ENCODE measurements at places on chromosomes 2 and 18.
A peak's percentile ranks its signal among the peaks of the same experiment; 100 is the strongest.

GRCh38 chr2:23452372-23452771, 67.4 kb downstream of the KLHL29 start:
- no peak for DNase-seq

- no peak for DNase-seq
These were observed 61.8 kb downstream of the ACAA2 start for GRCh38 chr18:49751427-49752094.

DNA sequence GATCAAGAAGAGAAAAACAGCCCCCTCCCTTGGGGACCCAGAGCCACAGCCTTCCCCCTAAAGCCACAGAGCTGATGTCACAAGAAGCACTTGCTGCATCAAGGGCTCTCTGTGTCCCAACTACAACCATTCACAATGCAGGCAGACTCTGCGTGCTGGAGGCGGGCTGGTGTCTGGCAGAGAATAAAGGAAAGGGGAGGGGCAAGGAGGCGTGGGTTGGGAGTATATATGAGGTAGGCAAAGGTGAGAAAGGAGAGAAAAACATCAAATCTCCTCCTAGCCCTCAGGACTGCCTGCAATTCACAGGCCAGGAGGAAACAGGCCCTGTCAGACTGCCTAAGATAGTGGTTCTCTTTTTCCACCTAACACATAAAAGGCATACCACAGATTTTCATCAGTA, 48.8 kb upstream of the IHH start:
- no peak for DNase-seq

- no peak for DNase-seq
These were observed 1.6 kb upstream of the RIOK3 start for GRCh38 chr18:23451491-23451890.

GRCh38 chr2:71813807-71814470, 333.7 kb downstream of the CYP26B1 start:
- no peak for DNase-seq

- no peak for DNase-seq
These were observed 642.7 kb downstream of the ARHGAP15 start for GRCh38 chr2:143771939-143772338.

DNA sequence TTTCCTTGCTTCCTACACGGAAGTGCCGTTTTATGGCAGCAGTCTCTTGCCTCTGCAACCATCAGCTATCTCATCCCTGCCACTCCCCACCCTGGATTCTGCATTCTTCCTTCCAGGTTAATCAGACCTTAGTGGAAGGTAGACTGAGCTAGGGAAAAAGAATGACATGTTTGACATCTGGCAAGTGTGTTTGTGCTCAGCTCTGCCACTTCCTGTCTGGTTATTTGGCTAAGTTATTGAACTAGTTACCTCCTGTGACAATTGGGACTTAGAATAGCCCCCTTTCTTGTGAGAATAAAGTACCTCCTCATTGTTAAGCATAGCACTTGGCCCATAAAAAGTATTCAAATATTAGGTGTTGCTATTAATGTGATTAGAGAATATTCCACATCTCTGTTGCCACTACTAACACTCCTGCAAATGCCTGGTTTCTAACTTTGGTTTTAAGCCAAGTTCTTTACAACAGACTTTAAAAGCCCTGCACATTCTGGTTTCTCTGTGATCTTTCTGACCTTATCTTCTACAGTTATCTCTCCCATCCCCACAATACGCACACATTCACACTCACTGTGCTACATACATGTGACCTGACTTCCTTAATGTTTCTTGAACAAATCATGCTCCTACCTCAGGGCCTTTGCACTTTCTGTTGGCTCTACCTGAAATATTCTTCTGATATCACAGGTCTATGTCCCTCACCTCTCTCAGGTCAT, 10.8 kb upstream of the MAPRE2 start:
- no peak for DNase-seq

DNA sequence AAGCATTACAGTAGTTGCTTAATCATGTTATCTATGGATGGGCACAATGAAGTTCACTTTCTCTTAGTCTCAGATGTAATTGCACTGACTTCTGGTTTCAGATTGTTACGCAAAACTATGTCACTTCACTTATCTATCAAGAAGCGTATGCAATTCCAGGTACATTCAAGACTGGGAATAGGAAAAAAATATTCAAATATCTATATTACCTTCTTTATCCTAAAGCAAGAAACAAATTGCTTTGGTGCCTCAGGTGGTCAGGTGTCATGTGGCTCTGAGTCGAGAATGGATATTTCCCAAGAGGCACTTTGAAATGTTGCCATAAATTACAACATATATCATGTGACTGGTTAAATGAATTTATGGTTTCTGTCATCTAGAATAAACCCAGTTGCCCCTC, 318.6 kb downstream of the SS18 start:
- DNase-seq = no peak

- DNase-seq = no peak
These were observed 156.7 kb downstream of the GALNT3 start for GRCh38 chr2:165637396-165637795.

DNA sequence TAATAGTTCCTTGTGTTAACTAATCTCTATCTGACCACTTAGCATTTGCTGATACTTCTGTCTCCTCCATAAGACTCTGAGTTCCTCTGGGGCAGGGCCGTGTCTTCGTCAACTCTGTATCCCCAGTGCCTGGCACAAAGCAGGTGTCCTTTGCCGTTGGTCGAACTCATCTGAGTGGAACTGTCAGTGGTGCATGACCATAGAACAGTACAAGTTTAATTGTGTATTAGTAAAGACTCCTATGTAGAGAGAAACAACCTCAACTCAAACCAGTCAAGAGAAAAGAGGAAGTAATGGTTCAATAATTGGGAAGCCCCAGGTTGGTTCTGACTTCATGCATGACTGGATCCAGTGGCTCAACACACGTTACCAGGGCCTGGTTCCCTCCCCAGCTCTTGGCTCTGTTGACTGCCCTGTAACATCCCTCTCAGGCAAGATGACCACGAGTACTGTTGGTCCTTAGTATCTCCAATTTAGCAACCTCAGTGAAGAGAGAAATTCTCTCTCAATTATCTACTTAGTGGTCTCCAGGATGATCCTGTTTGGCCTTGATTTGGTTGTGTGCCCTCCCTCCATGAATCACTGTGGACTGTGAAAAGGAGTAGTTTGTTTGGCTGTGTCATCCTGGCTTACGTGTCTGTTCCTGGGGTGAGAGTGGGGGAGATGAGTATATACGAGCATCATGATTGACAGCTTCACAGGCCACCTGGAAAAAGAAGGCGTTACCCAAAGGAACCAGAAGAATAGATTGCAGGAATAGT, 58.5 kb upstream of the MSH6 start:
- no peak for DNase-seq

DNA sequence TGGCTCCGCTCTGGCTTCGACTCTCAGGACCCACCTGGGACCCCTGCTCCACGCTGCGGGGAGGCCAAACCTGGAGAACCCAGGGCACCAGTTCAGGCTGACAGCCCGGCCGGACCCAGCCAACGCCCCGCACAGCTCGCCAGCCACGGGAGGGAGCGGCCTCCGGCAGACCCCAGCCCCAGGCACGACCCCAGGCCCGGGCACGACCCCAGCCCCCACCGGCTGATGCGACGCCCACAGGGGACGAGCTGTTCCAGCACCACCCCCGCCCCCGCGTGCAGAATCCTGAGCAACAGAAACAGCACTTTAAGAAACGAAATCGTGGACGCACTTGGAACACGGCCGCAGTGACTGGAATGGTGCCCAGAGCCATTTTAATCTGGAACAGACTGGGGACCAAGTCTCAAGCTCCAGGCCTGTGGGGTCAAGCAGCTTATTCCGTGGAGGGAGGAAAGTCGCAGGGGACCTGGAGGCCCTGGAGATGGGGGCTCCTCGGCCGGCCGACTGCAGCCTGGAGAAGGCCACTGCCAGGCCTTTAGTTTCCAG, 74.2 kb downstream of the MBP start:
- DNase-seq = no peak

DNA sequence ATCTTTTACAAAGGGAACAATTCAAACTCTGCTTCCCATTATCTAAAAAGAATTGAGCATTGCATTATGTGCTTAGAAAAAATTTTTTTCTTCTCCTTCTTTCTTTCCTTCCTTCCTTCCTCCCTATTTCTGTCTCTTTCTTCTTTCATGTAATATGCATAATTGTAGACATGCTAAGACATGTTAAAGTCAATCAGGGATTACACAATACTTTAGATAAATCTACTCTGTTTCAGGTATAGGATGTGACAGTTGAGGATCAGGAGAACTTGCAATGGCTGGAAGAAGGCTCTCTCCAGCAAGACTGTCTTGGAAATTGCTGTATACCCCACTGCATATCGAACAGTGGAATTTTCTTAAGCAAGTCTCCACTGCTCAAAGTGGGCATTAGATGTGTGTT, 9.0 kb upstream of the SPAG16 start:
- no peak for DNase-seq

GRCh38 chr18:68667121-68667520, 47.8 kb downstream of the TMX3 start:
- DNase-seq = no peak

GRCh38 chr2:238731961-238732360, 115.9 kb upstream of the TWIST2 start:
- DNase-seq = no peak

GRCh38 chr2:239250216-239251081, 150.4 kb downstream of the HDAC4 start:
- no peak for DNase-seq

DNA sequence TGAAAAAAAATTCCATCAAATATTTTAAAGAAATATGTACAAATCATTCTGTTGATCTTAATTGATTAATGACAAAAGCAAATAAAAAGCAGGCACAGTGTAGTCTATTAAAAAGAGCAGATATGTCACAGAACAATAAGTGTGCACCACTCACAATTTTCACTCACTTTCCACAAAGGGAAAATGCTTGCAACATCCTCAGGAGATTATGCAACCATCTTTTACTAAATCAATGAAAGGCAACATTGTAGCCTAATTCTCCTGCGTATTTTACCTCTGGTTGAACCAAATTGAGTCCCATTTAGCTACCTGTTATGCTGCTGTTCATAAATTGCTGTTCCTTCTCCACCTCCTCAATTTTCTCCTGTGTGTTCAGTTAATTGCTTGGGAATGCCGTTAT, 1346.8 kb upstream of the PIK3C3 start:
- DNase-seq = no peak

DNA sequence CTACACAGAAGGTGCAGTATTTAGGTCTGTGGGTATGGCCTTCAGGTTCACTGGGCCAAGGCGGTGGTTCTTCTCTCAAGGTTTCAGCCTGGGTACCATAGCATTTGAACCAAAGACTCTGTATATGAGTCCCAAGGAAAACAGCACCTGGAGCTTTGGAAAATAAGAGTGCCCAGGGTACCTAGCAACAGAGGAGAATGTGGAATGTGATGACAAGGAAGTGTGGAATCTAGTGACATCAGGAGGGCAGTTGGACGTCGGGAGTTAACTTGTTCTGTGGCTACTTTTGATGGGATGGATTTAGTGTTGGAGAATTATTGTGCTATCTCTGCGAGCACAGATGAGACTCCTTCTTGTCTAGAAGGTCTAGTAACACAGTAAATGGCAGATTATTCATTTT, 201.2 kb downstream of the NOL4 start:
- no peak for DNase-seq

- no peak for DNase-seq
These were observed 141.8 kb downstream of the FIGN start for GRCh38 chr2:163593982-163594381.

GRCh38 chr2:241571821-241572620, 13.5 kb downstream of the BOK start:
- no peak for DNase-seq

DNA sequence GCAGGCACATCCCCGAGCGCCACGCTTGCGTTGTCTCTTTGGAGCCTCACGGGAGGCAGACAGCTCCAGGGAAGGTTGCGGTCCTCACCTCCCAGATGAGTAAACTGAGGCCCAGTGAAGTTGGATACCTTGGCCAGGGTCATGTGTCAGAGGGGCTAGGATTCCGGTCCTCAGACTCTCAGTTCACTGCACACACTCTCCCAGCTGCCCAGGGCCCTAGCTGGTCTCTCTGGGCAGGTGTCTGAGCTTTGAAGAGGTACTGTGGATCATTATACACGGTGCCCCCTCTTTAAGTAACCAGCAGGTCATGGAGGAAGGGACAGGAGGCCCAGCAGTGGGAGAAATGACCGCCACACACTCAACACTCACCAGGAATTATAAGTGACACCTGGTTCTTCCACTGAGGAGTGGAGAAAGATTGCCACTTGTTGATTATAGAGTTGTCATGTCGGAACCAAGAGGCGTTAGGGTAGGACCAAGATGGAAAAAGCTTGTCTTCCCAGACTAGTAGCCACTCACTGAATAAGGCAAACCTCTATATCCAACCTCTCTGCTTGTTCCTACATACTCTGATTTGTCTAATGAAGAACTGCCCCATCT, 588 bp downstream of the TMEM214 start:
- DNase-seq = no peak

DNA sequence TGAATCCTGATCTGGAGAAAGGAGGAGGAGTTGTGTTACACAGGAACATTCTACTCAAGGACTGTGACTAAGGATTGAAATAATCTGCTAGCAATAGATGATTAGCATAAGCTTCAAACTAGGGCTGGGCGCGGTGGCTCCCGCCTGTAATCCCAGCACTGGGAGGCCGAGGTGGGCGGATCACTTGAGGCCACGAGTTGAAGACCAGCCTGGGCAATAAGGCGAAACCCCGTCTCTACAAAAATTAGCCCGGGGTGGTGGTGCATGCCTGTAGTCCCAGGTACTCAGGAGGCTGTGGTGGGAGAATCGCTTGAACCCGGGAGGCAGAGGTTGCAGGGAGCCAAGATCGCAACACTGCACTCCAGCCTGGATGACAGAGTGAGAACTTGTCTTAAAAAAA, 1.5 kb downstream of the TRMT61B start:
- no peak for DNase-seq

- DNase-seq = no peak
These were observed 89.3 kb downstream of the EHBP1 start for GRCh38 chr2:62794791-62795190.

- peak; percentile 30 for DNase-seq
These were observed 1.6 kb downstream of the TSHZ1 start for GRCh38 chr18:75211953-75212750.

DNA sequence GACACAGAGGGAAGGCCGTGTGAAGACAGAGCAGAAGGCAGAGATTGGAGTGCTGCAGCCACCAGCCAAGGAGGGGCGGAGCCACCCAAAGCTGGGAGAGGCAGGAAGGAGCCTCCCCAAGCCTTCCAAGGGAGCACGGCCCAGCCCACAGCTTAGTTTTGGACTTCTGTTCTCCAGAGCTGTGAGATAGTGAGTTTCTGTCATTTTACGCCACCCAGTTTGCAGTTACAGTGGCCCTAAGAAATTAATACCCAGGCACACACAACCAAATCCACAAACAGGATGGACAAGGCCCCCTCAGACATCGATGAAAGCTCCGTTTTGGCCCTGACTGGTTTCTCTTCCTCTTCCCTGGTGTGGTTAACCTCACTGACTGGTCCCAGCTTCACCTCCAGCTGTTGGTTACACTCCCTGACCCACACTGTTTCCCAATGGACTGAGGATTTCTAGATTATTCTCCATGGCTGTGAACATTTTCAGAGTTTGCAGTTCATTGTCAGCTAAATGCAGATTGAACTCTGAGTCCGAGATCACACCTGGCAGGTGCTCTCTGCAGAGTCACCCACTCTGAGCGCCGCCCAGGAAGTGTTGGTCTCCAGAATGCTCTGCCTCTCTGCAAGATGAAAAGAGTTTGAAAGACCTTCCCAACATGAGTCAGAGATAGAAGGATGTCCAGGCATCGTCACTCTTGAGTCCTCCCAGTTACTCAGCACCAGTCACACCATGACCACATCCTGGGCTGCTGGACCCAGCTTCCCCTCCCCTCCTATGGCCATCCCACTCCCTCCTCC, 100.2 kb downstream of the TWIST2 start:
- DNase-seq = peak; percentile 18

All from bone marrow (tissue), 2 donors.